Liver (tissue), 10 donors: ENCODE measurements at places on chromosomes 2 and 18. TPM values are rescaled to one million over a fixed set of nuclear protein-coding genes. Genes with fewer than 3 reads are reported as not detected.

Gene BUB1
- 0.79 TPM for polyA plus RNA-seq

Gene IL36B
- not detected for polyA plus RNA-seq

Gene CCDC141
- polyA plus RNA-seq: 0.05 TPM

Gene TEKT4
- polyA plus RNA-seq: not detected

Gene PSMA8
- polyA plus RNA-seq: not detected

Gene TGFA
- 1.1 TPM for polyA plus RNA-seq

Gene SLC4A5
- 0.15 TPM for polyA plus RNA-seq

Gene SP140
- 0.46 TPM for polyA plus RNA-seq

Gene RAX
- not detected for polyA plus RNA-seq

Gene GAREM1
- 1.5 TPM for polyA plus RNA-seq

Gene ZAP70
- 1.3 TPM for polyA plus RNA-seq

Gene TLX2
- not detected for polyA plus RNA-seq

Gene ALPP
- polyA plus RNA-seq: not detected

Gene HOXD4
- not detected for polyA plus RNA-seq

Gene SOWAHC
- polyA plus RNA-seq: 9.8 TPM

Gene SCN1A
- polyA plus RNA-seq: 0.11 TPM

Gene SPATA3
- not detected for polyA plus RNA-seq

Gene PLCL1
- 0.12 TPM for polyA plus RNA-seq

Gene MATN3
- polyA plus RNA-seq: not detected
